ENCODE measurements at places on chromosomes 7 and 10.

DNA sequence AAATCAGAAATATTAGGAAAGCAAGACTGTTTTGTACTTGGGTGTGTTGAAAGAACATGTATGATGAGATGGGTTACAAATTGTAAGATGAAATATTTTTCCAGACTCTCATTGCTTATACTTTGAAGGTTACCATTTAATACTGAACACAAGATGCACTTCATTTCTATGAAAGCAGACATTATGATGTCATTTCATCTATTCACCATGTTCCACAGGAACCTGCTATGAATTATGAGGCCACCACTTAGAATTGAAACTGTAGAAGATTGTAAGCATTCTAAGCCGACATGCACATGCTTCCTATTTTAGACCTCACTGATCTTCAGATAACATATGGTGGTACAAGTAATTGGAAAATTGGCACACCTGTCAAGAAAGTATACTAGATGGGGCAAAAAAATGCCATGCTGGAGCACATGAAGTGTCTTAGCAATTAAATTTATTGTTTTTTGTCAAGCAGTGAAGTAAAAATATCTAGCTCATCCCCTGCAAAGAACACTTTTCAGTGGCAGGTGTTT is 195.0 kb downstream of the PHF14 start:
- no peak for DNase-seq

GRCh38 chr7:112945046-112945445 is 141.6 kb downstream of the GPR85 start:
- DNase-seq: no peak

DNA sequence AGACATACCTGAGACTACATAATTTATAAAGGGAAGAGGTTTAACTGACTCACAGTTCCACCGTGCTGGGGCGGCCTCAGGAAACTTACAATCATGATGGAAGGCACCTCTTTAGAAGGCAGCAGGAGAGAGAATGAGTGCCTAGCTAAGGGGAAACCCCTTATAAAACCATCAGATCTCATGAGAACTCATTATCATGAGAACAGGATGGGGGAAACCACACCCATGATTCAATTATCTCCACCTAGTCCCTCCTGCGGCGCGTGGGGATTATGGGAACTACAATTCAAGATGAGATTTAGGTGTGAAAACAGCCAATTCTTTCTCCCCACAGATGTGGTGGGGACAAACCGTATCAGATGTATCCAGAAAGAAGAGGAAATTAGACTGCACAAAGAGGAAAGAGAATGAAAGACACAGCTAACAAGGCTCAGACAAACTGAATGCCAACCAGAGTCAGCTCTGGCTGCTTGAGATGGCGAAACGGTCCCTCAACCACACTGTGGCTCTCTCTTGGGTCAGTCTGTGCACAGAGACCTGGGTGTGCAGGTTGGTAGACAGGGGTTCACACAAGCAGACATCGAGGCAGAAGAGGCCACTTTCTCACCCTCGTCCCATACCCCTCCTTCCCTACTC is 375.6 kb downstream of the SFMBT2 start:
- no peak for DNase-seq

- DNase-seq: no peak
These were observed 388.6 kb upstream of the C7orf33 start for GRCh38 chr7:148201992-148202391.

- DNase-seq: no peak
These were observed 102.9 kb downstream of the INPP5A start for GRCh38 chr10:132640326-132641125.

- no peak for DNase-seq
These were observed 285.2 kb upstream of the FZD8 start for GRCh38 chr10:35927341-35927740.

DNA sequence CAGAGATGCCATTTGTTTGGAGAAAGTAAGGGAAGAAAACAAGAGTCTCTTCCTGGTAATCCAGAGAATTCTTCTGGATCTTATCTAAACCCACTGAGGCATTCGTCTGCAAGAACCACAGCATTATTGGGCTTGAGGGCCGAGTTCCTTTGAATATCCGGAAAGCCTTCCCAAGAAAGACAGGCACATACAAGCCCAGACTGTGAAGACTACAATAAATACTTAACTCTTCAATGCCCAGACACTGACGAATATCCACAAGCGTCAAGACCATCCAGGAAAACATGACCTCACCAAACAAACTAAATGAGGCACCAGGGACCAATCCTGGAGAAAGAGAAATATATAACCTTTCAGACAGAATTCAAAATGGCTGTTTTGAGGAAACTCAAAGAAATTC is 99.0 kb downstream of the RNF32 start:
- no peak for DNase-seq

- no peak for DNase-seq
These were observed 102.3 kb upstream of the PCBD1 start for GRCh38 chr10:70990681-70991080.

DNA sequence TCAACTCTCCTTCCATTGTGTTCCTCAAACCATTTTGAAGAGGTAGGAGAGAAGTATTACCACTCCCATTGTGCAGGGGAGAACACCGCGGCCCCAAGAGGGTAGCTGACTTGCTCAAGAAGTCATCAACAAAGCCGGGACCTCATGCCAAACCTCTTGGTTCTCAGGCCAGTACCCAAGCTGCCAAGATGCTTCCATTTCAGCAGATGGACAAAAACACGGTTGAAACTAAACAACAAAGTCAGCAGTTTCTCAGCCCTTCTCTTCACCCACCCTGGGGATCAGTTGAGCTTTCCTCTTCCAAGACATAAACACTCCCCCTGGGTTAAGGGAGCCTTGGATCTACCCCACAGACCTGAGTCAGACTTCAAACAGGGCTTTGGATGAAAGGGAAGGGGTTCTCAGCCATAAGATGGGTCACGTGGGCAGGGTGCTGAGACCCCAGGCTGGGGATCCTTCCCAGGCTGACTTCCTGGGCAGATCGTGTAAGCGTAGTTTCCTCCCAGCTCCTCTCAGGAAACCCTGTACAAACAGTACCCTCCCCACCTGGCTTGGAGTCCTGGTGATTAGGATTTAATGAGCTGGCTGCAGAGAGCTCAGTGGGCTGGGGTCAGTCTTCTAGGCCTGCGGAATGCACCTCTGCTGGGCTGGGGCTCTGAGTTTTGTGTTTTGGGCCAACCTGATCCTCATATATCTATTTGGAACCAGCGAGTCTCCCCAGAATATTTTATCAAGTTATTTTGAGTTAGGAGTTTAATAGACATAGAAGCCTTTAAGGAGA is 27.3 kb downstream of the EMX2 start:
- no peak for DNase-seq

GRCh38 chr7:98085674-98086073 is 21.0 kb upstream of the LMTK2 start:
- DNase-seq: no peak

GRCh38 chr7:33814400-33814799 is 90.9 kb upstream of the BMPER start:
- no peak for DNase-seq

- no peak for DNase-seq
These were observed 219.8 kb upstream of the SMIM30 start for GRCh38 chr7:113338071-113338696.

DNA sequence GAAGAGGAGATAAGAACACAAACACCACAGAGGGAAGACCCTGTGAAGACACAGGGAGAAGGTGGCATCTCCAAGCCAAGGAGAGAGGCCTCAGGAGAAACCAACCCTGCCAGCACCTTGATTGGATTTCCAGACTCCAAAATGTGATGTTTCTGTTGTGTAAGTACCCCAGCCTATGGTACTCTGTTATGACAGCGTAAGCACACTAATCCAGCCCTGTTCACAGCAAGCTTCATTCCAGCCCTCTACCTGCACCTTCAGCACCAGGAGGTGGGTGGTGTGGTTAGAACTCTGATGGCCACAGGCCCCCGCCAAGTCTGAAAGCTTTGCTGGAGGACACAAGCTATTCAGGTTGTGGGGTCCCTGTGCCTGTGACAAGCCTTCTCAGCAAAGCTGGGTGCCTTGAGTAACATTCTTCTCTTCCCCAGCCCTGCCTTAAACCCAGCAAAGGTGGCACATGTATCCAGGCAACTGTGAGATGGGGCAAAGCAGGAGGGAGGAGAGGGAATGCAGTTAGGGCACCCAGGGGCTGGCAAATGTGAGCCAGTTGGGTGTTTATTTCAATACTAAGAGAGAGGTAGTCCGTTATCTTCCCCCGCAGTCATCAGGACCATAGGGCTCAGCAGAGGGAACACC is 4.5 kb downstream of the VSTM4 start:
- no peak for DNase-seq

DNA sequence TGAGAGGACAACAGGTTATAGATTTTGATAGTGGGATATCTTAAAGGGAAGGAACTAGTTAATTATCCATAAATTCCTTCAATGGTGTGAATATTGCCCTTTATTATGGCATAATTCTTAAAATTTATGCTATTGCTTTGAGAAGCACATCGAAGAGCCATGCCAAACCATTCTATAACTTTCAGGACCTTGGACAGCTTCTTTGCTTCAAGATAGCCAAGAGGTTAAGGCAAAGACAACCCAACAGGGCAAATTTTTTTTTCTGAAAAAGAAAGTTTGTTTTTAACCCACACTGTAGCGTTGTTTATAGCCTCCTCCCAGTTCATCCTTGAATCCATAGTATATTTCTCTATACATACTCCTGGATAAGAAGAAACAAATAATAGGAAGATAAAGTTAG is 103.2 kb downstream of the NRG3 start:
- no peak for DNase-seq

DNA sequence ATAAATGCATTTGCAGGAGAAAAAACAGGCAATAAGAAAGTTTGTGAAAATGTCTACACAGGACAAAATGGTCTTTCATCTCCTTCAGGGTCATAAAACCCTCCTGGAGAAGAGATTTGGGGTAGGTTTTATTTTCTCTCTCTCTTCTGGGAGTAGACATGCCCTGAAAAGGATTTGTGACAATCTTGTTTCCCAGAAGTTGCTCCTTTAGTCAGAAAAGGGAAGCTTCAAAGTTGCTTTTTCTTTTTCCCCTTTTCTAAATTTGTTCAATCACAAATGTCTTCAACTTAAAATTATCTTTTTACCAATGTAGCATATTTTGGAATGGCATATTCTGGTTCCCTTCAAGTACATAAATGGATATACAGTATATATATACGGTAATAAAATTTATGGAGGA is 9.4 kb upstream of the ANKRD22 start:
- no peak for DNase-seq

- no peak for DNase-seq
These were observed 172.7 kb upstream of the HPS1 start for GRCh38 chr10:98619446-98619845.

- DNase-seq: no peak
These were observed 50.4 kb downstream of the FOXL3 start for GRCh38 chr7:340200-340937.

DNA sequence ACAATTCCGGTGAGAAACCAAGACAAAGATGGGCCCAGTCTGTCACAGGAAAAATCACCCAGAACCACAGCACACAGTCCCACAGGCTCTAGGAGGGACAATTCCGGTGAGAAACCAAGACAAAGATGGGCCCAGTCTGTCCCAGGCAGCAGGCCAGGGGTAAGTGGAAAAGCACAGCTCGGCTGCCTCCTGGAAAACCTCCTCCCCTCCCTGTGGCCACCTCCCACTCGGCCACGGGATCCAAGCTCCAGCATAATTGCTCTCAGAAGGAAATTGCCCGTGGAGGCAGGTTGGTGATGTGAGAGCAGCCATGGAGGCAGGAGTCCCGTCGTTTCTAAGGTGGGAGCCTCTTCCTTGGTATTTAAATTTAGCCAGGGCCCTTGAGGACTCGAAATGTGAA is 95.7 kb downstream of the PLXNA4 start:
- DNase-seq: no peak

- no peak for DNase-seq
These were observed 97.6 kb downstream of the PRPF18 start for GRCh38 chr10:13684252-13684791.

- DNase-seq: no peak
These were observed 138.3 kb upstream of the ADCY1 start for GRCh38 chr7:45435846-45436245.

GRCh38 chr7:22356701-22357310 is at the start of gene RAPGEF5:
Gene RAPGEF5, minus strand, starts transcription at chr7:22357154. Its CDS starts 94 bp downstream, at chr7:22357060.
- DNase-seq: no peak

DNA sequence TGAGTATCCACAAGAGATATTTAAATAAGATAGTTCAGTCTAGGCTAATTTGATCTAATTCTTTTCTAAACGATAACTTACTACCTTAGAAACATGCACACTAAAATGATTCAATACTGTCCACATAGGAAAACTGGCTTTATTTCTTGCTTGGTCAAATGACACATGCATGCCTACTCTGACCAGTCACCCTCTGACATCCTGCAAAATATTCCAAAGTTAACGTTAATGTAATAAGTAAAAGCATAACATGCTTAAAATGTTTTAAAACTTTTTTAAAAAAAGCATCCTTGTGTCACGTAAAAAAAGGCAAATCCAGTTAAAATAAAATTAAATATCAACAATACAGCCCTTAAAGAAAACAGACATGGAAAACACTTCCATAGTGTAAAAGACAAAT is 70.2 kb downstream of the UBE2H start:
- no peak for DNase-seq

- DNase-seq: no peak
These were observed 201.4 kb downstream of the TNS3 start for GRCh38 chr7:47380325-47381133.

GRCh38 chr7:50327443-50327842 is 22.9 kb downstream of the IKZF1 start:
- DNase-seq: no peak

DNA sequence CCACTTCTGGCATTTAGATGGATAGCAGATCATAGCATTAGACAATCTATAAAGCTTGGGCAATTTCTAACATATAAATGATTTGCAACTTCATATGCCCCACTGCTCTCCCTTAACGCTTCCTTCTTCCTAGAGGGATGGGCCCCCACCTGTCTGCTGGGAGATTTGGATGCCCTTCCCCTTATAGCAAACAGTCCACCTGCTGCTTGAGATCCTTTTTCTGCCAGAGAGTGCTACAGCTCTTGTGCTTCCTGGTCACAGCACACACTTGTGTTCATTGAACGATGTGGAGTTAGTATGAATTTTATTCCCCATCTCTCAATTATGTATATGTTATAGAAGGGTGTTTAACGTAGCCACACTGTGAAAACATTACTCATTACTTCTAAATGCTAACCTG is 10.4 kb upstream of the PCGF5 start:
- no peak for DNase-seq

DNA sequence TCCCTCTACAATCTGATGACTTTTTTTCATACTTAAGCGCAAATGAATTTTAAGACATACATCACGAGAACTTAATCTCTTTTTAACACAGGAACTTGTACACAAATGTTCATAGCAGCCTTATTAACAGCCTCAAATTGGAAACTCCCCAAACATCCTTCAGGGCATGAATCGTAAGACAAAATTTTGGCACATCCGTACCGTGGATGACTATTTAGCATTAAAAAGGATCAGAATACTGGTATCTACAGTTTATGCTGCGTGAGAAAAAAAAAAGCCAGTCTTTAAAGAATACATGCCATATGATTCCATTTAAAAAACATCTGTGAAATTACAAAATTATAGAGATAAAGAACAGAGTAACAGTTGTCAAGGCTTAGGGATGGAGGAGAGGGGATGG is 46.8 kb downstream of the PDE1C start:
- DNase-seq: no peak

Data from stimulated activated CD8-positive, alpha-beta memory T cell treated with anti-CD3 and anti-CD28 coated beads, Interleukin-4, amount 100 ng/mL, for 1 hour (primary cell).